CD4-positive, alpha-beta T cell treated with Interleukin-10 for 1 hour (primary cell): ENCODE measurements at places on chromosomes 2 and 18.

DNA sequence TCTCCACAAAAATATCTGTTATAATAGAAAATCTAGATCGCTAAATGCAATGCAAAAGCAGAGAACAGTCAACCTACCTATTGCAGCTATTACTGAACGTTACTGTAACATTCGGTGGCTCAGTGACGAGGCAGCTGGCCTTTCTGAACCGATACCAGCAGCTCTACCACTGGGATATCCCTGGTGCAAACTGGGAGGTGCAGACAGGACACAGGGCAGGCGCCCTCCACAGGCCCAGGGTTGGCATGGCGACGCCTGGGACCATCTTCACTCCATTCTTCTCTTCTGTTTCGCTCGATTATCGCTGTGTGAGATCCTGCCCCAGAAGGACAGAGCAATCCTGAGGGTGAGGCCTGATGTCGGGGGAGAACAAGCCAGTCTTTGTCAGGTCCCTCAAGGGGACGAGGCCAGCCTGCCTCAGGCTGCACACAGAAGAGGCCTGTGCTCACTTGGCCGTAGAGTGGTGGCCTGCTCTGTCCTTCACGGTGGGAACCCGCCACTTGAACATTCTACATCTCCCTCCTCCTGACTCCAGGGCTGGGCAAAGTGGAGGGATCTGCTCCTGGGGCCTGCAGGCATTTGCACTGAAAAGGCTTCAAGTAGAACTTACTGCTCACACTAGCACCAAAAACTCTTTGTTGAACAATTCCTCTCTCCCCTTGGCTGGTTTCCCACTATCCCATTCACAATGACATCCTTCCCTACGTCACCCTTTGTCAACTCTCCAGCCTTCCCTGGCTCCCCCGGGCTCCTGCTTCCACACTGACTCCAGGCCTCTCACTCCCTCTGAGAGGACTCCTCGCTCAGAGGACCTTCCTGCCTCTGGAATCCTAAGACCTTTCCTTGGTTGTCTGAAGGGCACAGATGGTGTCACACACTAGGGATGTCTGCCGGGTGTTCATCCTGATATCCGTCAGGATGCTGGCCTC is 49.7 kb downstream of the CYRIA start:
- no peak for DNase-seq

- no peak for DNase-seq
Observed at GRCh38 chr2:136517716-136518115, 247.6 kb upstream of the THSD7B start.

DNA sequence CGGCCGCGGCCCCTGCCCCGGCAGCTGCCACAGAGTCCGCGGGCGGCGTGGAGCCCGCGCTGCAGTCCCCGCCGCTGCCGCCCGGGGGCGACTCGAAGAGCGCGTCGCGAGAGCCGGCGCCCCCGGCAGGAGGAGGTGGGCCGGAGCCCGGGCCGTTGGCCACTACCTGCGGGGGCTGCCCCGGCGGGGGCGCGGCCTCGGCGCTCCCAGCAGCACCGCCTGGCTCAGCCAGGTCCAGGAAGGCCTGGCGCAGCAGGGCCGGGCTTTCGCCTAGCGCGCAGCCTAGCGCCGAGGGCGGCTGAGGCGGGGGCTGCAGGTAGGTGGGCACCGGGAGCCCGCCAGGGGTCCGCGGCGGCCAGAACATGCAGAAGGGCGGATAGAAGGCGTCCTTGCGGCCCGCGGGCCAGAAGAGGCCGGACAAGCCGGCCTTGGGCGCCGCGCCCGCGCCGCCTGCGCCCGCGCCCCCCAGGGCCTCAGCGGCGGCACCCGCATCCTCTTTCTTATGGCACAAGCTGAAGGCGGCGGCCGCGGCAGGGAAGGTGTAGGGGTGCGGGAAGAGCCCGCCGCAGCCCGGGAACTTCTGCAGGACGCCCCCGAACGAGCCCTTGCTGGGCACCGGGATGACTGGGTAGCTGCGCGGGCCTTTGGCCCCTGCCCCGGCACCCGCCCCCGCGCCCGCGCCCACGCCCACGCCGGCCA is 3.9 kb downstream of the SKOR2 start:
- no peak for DNase-seq

GRCh38 chr18:55439056-55439455 is 148.9 kb downstream of the TCF4 start:
- no peak for DNase-seq

- DNase-seq, result no peak
Observed at GRCh38 chr2:149765636-149766035, 178.1 kb upstream of the MMADHC start.

GRCh38 chr2:48034295-48034694 is 128.0 kb upstream of the FBXO11 start:
- no peak for DNase-seq

DNA sequence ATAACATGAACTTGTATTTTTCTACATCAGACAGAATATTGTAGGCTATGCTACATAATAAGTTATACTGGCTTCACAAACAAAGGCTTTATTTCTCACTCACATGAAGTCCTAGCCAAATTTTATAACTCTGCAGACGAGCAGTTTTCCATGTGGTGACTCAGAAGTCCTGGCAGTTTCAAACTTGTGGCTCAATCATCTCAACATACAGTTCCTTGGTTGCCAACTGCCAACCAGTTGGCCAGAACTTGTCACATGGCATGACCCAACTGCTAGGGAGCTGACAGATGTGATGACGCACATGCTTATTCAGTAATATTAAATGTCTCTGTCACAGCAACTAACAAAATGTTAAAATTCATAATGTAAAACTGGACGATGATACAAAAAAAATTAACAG is 63.8 kb upstream of the ZC3H15 start:
- DNase-seq, result no peak

- DNase-seq, result no peak
Observed at GRCh38 chr18:11480692-11481091, 128.7 kb upstream of the SLC35G4 start.
